ENCODE measurements at places on chromosomes 11 and 22. TPM values are rescaled to one million over a fixed set of nuclear protein-coding genes. Genes with fewer than 3 reads are reported as not detected.

The MCHR1 gene
- not detected for total RNA-seq

The CHRDL2 gene
- not detected for total RNA-seq

The CELSR1 gene
- 16.0 TPM for total RNA-seq

The MOGAT2 gene
- total RNA-seq, result not detected

The C22orf15 gene
- total RNA-seq, result not detected

The NLRP10 gene
- 0.38 TPM for total RNA-seq

The UQCC3 gene
- 6.8 TPM for total RNA-seq

GRCh38 chr22:45359627-45360026, 49.9 kb downstream of the FAM118A start:
- DNase-seq, result no peak

GRCh38 chr22:21996175-21996720, 13.7 kb upstream of the TOP3B start:
- no peak for DNase-seq

- no peak for DNase-seq
These were observed 639 bp downstream of the CRY2 start for GRCh38 chr11:45847911-45848316.

DNA sequence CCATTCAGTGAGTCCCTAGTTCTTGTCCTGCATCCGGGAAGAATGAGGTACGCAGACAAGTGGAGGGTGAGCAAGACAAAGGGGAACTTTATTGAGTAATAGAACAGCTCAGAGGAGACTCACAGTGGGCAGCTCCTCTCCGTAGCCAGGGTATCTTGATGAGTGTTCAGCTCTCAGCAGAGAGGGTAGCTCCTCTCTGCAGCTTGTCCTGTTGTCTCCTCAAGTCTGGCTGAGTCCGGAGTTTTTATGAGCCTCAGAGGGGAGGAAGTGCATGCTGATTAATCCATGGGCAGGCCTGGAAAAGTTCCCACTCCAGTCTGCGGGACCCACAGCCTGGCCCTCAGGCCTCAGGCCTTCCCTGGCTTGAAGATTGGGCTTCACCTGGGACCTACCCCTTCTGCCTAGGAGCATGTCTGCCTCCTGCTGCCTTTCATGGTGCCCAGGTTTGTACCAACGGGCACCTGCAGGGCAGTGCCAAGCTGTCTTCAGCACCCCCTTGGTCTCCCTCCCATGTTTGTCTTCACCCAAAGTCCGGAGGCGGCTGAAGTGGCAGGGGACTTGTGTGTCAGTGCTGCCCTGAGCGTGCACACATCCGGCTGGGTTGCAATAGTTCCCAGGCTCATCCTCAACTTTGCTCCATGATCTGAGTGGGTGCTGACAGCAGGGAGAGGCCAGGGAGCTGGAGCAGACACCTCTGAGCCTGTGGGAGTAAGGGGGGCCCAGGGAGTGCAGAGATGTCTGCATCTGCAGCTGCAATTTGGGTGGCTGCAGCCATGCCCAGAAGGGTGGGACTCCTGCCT, 134.2 kb downstream of the LDLRAD3 start:
- DNase-seq, result peak; percentile 72

GRCh38 chr11:88508418-88508758, 170.9 kb upstream of the CTSC start:
- no peak for DNase-seq

DNA sequence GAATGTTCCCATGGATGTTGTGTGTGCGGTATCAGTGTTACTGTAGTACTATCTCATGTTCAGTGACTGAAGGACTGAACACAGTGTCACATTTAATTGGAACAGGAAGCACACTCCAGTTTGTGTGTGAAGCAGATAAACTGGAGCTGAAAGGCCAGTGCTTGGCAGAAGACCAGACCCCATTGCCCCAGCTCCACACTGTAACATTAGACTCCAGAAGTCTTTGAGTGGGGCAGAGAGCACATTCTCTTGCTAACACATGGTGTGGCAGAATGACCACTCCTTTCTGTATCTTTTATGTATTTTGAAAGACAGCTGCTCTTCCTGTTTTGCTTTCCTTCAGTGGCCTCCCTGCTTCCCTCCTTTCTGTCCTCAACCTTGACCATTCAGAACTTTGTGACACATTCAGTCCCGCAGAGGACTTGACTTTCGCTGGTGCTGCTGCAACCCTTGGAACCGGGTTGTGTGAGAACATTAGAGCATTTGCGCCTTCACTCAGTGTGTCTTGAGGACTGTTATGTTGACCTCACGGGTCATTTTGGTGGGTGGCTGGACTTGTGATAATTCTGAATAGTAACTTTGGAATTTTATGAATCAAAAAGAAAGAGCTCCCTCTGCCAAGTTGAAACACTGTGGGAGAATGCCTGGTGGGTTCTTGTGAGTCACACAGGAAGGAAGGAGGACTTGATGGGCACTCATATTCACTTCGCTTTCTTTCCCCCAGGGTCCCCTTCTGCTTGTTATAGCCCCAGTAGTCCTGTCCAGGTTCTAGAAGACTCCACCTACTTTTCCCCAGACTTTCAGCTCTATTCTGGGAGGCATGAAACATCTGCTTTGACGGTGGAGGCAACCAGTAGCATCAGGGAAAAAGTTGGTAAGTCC, 26.4 kb downstream of the AMOTL1 start:
- DNase-seq, result no peak

- no peak for DNase-seq
These were observed 1152.4 kb downstream of the LRRC4C start for GRCh38 chr11:40306938-40307548.

DNA sequence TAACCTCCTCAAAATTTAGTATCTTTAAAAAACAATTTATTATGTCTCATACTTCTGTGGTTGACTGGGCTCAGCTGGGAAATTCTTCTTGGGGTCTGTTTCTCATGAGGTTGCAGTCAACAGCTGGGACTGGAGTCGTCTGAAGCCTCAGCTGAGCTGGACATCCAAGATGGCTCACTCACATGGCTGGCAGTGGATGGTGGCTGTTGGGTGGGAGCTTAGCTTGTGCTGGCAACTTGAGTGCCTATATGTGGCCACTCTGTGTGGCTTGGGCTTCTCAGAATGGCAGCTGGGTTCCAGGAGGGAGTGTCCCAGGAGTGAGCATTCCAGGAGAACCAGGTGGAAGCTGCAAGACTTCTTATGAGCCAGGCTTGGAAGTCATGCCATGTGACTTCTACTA, 13.2 kb downstream of the THY1 start:
- peak; percentile 77 for DNase-seq

DNA sequence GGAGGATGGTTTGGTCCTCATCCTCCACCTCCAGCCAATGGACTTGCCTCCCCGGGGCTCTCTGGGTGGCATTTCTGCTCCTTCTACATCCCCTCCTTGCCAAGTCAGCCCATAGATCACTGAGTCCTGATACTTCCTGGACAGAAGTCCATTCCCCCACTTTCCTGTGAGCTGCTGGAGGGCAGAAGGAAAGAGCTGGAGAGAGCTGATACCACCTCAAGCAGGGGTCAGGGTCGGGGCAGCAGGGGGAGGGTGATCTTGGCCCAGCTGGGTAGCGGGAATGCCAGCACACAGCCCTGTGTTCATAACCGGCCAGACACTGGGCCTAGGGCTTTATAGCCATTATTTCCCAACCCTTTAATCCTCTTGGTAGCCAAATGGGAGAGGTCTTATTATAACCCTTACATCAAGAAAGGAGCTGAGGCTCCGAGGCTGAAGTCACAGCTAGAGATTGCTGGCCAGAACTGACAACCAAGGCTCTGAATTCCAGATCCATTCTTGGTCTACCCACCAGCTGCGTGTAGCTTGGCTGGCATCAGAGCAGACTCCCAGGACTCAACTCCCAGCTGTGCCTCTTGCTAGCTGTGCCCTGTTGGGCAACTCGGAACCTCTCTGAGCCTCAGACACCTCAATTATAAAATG, 39.9 kb downstream of the CD6 start:
- DNase-seq, result no peak

DNA sequence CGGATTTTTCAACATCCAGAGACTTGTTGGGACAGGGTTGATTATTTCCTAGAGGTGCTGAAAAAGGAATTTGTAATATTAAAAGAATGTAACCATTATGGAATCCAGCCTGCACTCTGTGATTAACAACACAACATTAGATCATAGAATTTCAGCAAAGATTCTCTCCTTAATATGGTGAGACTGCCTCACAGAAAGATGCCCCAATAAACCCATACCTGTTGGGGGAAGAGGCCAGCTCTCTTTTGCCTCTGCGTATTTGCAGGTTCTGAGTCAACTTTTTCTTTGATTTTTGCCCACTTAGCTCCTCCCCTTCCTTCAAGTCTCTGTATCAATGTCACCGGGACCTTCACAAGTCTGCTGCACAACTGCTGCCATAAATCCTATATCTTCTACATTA, 12.4 kb upstream of the MTMR3 start:
- no peak for DNase-seq

- no peak for DNase-seq
These were observed 552.8 kb upstream of the LRRC4C start for GRCh38 chr11:42012271-42012670.

- DNase-seq, result no peak
These were observed 299.5 kb upstream of the B3GAT1 start for GRCh38 chr11:134711588-134711987.

GRCh38 chr22:44426981-44427380, 71.1 kb downstream of the RTL6 start:
- no peak for DNase-seq

DNA sequence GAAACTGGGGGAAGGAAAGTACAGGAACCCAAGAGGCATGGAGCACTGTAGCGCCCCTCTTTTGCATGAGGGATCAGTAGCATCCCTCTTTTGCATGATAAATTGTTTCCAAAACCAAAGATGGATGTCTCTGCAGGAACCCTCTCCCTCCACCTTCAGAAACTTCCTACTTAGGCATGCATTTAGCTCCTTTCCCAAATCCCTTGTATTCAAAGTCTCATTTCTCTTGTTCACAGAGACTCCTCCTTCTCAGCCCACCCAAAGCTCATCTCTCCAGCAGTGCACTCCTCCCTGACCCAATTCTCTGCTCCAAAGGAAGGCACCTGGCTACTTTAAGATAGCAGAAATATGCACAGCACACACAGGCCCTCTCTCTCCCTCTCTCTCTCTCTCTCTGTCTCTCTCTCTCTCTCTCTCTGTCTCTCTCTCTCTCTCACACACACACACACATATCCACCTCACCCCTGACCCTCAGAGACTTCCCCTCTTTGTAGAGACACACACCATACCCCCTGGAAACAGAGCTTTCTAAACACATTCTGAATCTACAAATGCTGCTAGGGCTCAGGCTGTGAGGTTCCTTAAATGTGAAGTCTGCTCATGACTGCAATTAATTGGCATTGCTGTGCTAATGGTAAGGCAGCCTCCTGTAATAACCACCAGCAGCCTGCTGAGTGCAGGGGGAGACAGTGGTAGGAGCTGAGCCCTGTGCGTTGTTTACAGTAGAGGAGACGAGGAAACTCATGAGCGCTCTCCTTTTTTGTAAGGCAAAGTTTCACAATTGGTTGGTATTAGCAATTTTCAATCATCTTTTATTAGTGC, 519.6 kb downstream of the NTM start:
- no peak for DNase-seq

DNA sequence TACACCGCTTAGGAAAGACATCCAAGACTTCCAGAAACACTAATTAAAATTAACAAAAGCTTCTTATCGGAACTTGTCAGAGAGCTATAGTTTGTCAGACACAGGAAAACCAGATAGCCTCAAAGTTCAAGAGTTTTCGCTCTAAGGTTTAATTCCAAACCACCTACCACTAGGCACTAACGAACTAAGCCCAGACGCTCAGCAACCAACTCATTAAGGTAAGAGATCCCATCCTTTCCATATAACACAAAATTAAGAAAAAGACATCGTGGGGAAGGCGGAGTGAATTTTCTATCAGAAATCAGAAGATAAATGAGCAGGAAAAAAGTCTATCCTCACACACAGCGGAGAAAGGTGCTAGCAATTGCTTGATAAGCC, 382 bp downstream of the IMMP1L start:
- no peak for DNase-seq

GRCh38 chr22:37186228-37186996, 1.6 kb downstream of the C1QTNF6 start:
- no peak for DNase-seq

DNA sequence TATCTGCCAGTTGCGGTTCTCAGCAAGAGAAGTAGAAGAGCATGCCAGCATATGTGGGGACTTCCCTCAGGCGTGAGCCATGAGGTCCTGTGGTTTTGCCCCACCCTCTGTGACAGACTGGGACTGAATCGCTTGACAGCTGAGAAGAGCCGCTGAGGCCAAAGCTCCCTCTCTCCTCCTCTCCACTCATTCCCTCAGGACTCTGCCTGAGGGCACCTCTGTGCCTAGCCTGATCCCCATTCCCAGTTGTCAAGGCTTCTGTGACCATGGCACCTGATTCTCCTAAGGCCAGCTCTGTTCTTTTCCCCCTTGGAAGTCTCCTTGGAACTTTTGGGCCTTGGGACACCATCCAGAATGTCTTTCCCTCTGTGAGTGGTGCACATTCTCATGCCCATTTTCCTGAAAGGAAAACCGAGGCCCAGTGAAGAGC, 27.0 kb downstream of the ART5 start:
- no peak for DNase-seq

GRCh38 chr11:860234-861104, 17.8 kb downstream of the TSPAN4 start:
- DNase-seq, result no peak

DNA sequence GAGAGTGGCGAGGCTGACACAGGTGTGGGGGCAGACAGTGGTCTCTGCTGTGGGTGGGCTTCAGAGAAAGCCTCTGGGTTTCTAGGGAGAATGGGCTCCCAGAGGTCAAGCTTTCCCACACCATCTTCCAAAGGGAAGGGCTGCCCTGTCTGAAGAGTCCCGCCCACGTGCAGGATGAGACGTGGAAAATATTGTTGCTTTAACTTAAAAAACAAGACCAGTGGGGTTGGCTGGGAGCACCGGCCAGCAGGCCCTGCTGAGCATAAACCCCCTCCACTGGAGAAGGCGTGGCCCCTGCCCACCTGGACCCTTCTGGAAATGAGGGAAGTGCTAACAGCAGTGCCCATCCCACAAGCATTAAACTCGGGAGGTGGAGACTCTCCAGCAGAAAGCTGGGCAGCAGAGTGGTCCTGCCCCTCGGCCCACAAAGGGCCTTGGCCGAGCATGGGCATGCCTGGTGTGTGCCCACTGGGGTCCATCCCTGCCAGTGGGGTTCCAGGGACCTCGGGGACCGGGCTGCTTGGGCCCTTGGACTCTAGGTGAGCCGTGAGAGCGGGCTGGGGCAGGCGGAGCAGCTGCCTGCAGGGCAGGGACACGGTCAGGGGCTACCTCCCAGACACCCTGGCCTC, 15.4 kb downstream of the SELENOO start:
- DNase-seq, result no peak

GRCh38 chr11:111633756-111634362, 31.6 kb downstream of the SIK2 start:
- DNase-seq, result no peak

DNA sequence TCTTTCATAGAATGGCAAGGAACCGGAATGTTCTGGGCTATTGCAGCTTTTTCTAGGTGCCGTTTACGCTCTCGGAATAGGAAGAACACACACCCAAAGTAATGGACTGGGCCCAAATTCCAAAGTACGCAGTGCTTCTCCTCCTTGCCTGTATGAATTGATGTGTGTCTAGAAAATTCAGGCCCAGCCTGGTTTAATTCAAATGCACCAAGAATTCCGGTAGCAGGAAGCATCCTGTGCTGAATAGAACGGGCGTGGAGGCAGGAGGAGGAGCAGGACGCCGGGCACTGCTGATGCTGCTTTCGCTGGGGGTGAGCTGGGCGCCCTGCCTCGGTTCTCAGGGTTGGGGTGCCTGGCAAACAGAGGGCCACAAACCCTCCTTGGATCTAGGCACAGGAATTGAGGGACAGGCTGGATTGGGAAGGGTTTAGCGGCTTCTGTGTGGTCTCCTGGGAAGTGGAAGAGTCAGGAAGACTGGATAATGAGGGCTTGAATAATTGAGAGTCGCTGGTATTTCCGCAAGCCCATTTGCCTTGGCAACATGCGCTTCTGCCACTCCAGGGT, 2.0 kb downstream of the PARVB start:
- no peak for DNase-seq

GRCh38 chr11:46120346-46121300, 631 bp downstream of the PHF21A start:
- no peak for DNase-seq
